Nucleus accumbens (tissue), 56 donors: ENCODE measurements at places on chromosomes 7 and 10.
A peak's percentile ranks its signal among the peaks of the same experiment; 100 is the strongest.

DNA sequence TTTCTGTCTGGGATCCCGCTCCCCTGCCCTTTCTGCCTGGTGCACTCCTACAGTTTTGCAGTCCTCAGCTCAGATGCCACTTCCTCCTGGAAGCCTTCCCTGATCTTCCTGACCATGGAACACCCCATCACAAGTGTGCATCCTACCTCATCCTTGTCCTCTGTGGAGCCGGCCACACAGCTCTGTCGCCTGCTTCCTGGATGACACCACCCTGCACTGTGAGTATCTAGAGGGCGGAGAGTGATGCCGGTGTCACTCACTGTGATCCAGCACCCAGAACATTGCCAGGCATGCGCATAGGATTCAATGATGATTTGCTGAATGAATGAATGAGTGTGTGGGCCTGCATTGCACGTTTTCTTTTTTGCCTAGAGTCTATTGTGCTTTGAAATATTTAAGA, 529.9 kb downstream of the TCERG1L start:
- DNase-seq, result no peak

DNA sequence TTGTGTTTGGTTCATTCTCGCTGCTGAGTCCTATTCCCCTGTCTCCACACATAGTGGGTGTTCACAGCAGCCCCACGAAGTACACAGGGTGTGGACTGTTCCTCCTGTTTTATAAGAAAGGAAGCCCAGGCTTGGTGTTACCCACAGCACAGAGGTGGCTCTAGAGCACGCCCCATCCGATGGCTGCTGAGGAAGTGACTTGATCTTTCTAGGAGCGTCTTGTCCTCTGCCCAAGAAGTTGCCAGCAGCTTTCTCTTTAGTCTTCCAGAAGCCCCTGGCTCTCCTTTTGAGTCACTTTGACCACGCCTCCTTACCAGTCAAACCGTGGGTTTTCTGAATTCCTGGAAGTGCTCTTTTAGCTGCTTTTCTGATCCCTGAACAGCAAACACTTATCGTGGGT, 94.0 kb downstream of the GRK5 start:
- DNase-seq, result no peak

GRCh38 chr10:71701496-71702132, 18.0 kb downstream of the C10orf105 start:
- DNase-seq, result no peak

DNA sequence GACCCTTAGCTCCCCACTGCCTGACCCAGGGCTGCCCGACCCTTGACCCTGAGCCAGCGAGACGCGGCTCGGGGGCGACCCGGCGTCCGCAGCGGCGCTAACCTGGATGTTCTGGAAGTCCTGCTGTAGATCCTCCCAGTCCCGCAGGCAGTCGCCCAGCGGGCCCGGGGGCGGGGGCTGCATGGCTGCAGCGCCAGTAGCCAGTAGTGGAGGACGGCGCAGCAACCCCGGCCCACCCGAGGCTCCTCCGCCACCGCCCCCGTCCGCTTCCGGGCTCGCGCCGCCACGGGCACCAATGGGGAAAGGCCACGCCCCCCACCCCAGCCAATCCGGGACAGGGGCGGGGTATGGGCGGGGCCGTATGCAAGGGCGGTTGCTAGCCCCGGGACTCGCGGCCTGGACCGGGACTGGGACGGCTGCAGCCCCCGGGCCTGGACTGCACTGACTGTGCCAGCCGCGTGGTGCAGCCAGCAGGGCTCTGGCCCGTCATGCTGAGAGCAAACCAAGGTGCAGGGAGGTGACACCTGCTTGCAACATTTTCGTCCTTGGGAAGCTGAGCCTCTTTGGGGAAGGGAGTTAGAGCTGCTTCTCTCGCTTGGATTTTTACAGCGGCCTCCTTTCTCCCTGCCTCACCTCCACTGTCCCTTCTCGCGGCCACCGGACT, at the start of gene TMEM120A:
TMEM120A (minus strand) TSS at position 208 of the 664 bp plus-strand sequence; CDS start at position 183, 25 bp downstream.
- DNase-seq, result peak; percentile 89

DNA sequence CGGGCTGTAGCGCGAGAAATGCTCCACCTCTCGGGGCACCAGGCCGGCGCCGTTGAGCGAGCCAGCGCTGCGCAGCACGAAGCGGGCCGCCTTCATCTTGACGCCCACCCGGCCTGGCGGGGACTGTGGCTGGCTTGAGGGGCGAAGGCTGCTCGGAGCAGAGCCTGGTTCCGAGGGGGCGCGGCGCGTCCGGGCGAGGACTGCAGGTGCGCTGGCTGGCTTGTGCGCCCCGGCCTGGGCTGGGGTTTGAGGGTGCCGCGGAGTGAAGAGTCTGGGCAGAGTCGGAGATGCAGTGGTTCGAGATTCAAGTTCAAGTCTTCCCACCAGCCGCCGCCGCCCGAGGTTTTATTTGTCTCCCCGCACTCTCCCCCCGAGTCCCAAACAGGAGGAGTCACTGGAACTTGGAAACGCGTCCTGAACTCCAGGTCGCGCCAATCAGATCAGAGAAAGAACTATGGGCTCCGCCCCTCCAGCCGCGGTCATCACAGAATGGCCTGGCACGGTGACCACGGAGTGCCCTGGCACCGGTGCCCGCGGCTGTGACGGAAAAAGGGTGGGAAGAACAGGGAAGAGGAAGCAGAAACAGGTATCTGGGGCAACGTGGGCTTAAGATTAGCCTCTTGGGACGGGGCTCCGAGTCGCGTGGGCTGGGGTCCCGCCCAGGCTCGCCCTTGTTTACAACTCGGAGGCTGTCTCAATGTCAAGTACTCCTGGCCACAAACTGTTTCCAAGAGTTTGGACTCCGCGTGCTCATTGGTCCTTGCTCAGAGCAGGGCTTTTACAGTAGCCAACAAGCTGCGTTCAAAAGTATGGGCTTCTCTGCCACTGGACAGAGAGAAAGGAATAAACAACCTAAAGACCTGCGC, at the start of gene PDK4:
PDK4 (minus strand) TSS at position 319 of the 866 bp plus-strand sequence; CDS start at position 96, 223 bp downstream.
- DNase-seq, result peak; percentile 84
